ENCODE measurements at places on chromosomes 12 and 14. TPM values are rescaled to one million over a fixed set of nuclear protein-coding genes. Genes with fewer than 3 reads are reported as not detected.

PRKCH gene
- total RNA-seq: 226 TPM

A2M gene
- total RNA-seq: not detected

PAX9 gene
- total RNA-seq: not detected

LHX5 gene
- total RNA-seq: not detected

OTX2 gene
- not detected for total RNA-seq

METTL3 gene
- total RNA-seq: 41.3 TPM

USP30 gene
- 34.3 TPM for total RNA-seq

TEX52 gene
- total RNA-seq: not detected

SMIM41 gene
- 0.42 TPM for total RNA-seq

KCNK10 gene
- 0.10 TPM for total RNA-seq

PLEKHH1 gene
- total RNA-seq: not detected

POTEM gene
- total RNA-seq: not detected

NCOR2 gene
- total RNA-seq: 52.6 TPM

RGS6 gene
- 2.5 TPM for total RNA-seq

PTGER2 gene
- 46.7 TPM for total RNA-seq

CLEC14A gene
- total RNA-seq: not detected

TROAP gene
- total RNA-seq: 0.31 TPM

C14orf39 gene
- not detected for total RNA-seq

RD3L gene
- total RNA-seq: 0.21 TPM

AREL1 gene
- 32.8 TPM for total RNA-seq

GDF3 gene
- total RNA-seq: not detected

PPFIA2 gene
- not detected for total RNA-seq

All from mononuclear cell (primary cell).